ENCODE measurements at places on chromosomes 11 and 22.

DNA sequence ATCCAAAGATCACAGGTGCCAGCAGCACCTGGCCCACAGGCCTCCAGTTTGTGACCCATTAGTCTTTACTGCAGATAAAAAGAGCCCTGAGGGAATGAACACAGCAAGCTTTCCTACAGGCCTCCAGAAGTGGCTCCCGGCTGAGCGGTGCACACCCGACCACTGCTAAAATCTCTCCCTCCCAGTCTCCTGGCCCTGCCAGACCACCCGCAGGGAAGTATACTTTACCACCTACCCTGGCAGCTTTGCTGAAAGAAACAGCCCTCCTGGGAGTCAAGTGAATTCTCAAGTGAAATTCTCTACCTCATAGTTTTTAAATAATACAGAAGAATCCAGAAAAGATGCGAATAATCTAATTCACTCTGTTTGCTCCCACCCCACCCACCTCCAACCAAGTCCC lies 15.4 kb upstream of the MTNR1B start:
- DNase-seq = no peak

GRCh38 chr22:29136782-29137700 lies 64.2 kb downstream of the KREMEN1 start:
- DNase-seq = no peak

- DNase-seq = no peak
Observed at GRCh38 chr22:47201996-47202818, 439.8 kb downstream of the TBC1D22A start.

DNA sequence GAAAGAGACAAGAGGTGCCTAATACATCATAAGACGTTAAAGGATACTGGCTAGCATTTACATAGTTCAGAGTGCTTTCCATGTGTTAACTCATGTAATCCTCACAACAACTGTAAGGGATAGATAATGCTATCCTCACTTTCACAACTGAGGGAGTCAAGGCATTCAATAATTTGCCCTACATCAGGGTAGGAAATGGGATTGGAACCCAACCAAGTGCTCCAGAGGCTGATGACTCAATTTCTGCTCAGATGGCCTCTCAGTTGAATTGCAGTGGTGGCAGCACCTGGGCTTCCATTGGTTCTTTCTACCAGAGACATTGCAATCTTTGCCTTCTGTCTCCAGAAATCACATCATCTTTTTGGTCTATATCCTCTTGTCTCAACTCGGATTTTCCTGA lies 232.9 kb downstream of the ETS1 start:
- DNase-seq = no peak

GRCh38 chr11:41982975-41983374 lies 523.5 kb upstream of the LRRC4C start:
- DNase-seq = no peak
